WTC11 (cell line): ENCODE measurements at places on chromosomes 1 and 21. TPM values are rescaled to one million over a fixed set of nuclear protein-coding genes. Genes with fewer than 3 reads are reported as not detected.
A peak's percentile ranks its signal among the peaks of the same experiment; 100 is the strongest.

- H3K27ac ChIP-seq = no peak overlapping the region
- no peaks in the 10 kb centered on the region for H3K4me1 ChIP-seq
- peaks cover 13% of the 10 kb centered on the region for H3K27me3 ChIP-seq
- H3K4me3 ChIP-seq = no peak overlapping the region
Measured at GRCh38 chr1:245682638-245683628, 528.1 kb downstream of the KIF26B start.

- no peaks in the 10 kb centered on the region for H3K36me3 ChIP-seq
- H3K4me1 ChIP-seq = peaks cover 41% of the 10 kb centered on the region
- DNase-seq = no peak
- no peaks in the 10 kb centered on the region for H3K27me3 ChIP-seq
- no peak overlapping the region for H3K4me3 ChIP-seq
Measured at GRCh38 chr1:228811712-228812305, 76.5 kb downstream of the RHOU start.

DNA sequence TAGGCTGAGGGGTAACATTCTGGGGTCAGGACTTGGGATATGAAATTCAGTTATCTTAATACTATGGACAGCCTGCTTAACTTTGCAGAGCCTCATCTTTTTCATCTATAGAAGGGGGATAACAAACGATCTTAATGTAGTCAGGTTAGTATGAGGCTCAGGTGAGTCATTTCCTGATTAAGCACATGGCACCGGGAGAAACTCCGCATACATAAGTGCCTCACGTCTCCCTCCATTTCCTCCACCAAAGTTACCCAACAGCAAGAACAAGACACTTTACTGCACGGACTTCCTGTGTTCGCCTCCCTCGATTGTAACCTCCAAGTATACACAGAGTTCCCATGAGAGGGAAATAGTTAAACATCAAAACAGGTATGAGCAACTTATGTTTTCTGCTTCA lies 112.7 kb upstream of the COA6 start:
- peaks cover 5% of the 10 kb centered on the region; the same call in 1 of the 2 replicates for H3K36me3 ChIP-seq
- H3K4me3 ChIP-seq = no peak overlapping the region
- no peak overlapping the region for H3K27ac ChIP-seq
- H3K27me3 ChIP-seq = no peaks in the 10 kb centered on the region
- no peak for DNase-seq
- H3K4me1 ChIP-seq = peaks cover 12% of the 10 kb centered on the region

- DNase-seq = no peak
- H3K4me1 ChIP-seq = 0 out of 2 replicates have a peak, but pooled peaks cover 8% of the 10 kb centered on the region
- H3K36me3 ChIP-seq = no peaks in the 10 kb centered on the region; the same call in 1 of the 2 replicates
Measured at GRCh38 chr21:41222247-41223068, 54.5 kb downstream of the BACE2 start.

DNA sequence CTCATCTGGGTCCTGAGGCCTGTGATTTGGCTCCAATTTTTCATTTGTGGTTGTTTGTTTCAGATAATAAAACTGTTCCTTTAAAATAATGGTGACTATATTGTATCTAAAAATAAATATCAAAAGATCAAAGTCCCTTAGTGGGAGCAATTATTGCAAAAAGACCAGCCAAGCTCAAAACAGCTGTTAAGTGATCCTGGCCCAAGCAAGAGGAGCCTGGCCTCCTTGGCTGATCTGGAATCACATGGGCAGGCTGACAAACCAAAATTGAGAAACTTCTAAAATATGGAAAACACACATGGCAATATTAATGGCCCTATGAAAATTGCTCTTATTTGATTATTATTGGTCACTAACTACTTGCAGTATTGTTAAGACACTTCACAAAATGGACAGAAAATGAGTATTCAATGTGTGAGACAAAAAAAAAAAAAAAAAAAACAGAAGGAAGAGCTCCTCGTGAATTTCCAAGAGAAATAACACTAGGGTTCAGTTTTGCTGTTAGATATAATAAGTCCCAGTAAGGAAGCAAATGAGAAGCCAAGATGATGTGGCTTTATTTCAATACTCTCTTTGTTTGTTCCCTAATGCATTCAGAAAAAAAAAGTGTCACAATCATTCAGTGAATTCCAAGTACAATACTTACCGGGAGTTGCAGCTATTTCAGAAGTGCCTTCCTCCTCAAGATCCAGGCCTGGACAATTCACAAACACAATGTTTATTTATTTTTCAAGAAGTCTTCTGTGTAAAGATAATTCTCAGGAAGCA lies 105.1 kb downstream of the SEC16B start:
- H3K4me1 ChIP-seq = no peaks in the 10 kb centered on the region
- no peak for DNase-seq
- no peaks in the 10 kb centered on the region for H3K36me3 ChIP-seq
- H3K4me3 ChIP-seq = no peak overlapping the region
- H3K27me3 ChIP-seq = no peaks in the 10 kb centered on the region
- no peak overlapping the region for H3K27ac ChIP-seq

DNA sequence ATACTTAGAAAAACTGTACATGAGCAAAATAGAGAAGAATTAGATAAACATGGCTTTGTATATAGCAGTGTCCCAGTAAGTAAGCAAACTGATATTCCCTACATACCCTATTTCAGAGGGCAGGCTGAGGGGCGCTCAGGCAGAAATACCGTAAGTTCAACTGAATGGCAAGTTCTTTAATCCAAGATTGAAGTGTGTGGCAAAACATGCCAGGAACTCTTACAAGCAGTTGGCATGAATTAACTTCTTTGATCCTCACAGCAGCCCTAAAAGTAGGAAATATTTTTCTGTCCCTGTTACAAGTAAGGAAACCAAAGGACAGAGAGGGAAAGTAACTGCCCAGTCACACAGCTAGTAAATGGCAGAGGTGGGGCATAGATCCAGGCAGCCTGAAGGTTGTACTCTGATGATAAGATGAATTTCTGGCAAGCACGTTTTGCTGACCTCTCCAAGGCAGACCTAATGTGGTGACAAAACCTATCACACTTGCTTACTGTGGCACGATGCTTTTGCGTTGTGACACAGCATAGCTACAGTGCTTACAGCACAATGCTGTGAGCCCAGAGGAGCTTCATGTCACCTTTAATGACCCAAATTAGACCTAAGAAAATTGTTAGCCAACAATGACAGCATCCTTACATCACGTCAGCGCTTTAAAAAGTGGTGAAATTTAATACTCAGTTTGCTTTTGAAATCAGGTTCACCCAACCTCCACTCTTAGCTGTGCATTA lies 35.0 kb upstream of the THEM4 start:
- H3K27me3 ChIP-seq = no peaks in the 10 kb centered on the region; the same call in 1 of the 2 replicates
- no peak overlapping the region for H3K4me3 ChIP-seq
- H3K27ac ChIP-seq = no peak overlapping the region
- no peaks in the 10 kb centered on the region for H3K36me3 ChIP-seq
- DNase-seq = no peak
- H3K4me1 ChIP-seq = peaks cover 16% of the 10 kb centered on the region

GRCh38 chr1:61441723-61442262 lies 283.1 kb downstream of the TM2D1 start:
- peaks cover 35% of the 10 kb centered on the region for H3K4me1 ChIP-seq
- no peaks in the 10 kb centered on the region for H3K36me3 ChIP-seq
- no peak for DNase-seq
- no peaks in the 10 kb centered on the region for H3K27me3 ChIP-seq
- no peak overlapping the region for H3K27ac ChIP-seq
- H3K4me3 ChIP-seq = no peak overlapping the region

- H3K27ac ChIP-seq = peak overlapping the region; percentile 82; the same call in 1 of the 2 replicates
- DNase-seq = peak; percentile 83
- peaks cover 41% of the 10 kb centered on the region for H3K4me1 ChIP-seq
- peaks cover 26% of the 10 kb centered on the region for H3K27me3 ChIP-seq
- H3K4me3 ChIP-seq = peak overlapping the region; percentile 94
Measured at GRCh38 chr1:15152318-15153183, 996 bp upstream of the TMEM51 start.

GRCh38 chr1:228226141-228226874 lies 18.5 kb downstream of the OBSCN start:
- H3K4me1 ChIP-seq = no peaks in the 10 kb centered on the region
- no peak for DNase-seq
- peaks cover 81% of the 10 kb centered on the region for H3K36me3 ChIP-seq
- no peak overlapping the region for H3K27ac ChIP-seq
- H3K27me3 ChIP-seq = no peaks in the 10 kb centered on the region

DNA sequence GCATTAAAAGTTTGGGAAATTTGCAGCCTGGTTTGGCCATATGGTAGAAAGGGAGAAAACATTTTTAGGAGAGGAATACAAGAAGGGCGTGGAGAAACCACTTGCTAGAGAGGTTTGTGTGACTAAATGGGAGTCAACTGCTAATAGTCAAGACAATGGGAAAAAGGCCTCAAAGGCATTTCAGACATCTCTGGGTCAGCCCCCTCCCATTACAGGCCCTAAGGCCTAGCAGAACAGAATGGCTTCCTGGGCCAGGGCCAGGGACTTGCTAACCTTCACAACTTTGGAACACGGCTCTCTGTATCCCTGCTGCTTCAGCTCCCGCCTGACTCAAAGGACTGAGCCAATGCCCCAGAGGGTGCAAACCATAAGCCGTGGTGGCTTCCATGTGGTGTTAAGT lies 752.3 kb upstream of the ADAMTS5 start:
- no peak overlapping the region for H3K27ac ChIP-seq
- H3K4me3 ChIP-seq = no peak overlapping the region
- DNase-seq = no peak
- H3K36me3 ChIP-seq = peaks cover 16% of the 10 kb centered on the region
- peaks cover 5% of the 10 kb centered on the region; the same call in 1 of the 2 replicates for H3K4me1 ChIP-seq

GRCh38 chr1:21925334-21925940 lies 11.7 kb downstream of the HSPG2 start:
- H3K27ac ChIP-seq = 0 out of 2 replicates have a peak overlapping the region, but pooled peaks have one; percentile 49
- no peaks in the 10 kb centered on the region for H3K27me3 ChIP-seq
- peaks cover 9% of the 10 kb centered on the region for H3K36me3 ChIP-seq
- H3K4me1 ChIP-seq = peaks cover 45% of the 10 kb centered on the region
- H3K4me3 ChIP-seq = no peak overlapping the region

DNA sequence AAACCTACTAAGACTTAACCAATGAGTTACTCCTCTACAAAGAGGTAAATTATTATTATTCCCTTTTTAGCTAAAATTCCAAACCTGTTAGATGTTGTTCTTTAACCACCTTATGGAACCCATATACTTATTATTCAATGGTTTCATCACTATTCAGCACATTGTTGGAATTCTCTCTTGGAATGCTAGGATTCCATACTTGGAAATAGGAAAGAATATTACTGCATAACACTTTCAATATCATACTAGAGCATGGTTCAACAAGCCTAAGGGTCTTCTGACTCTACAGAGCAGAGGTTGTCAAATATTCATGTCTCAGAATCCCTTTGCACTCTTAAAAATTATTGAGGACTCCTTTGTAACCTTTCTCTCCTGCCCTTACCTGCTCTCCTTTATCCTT lies 69.4 kb downstream of the DEGS1 start:
- H3K4me1 ChIP-seq = peaks cover 17% of the 10 kb centered on the region
- peak overlapping the region; percentile 73 for H3K27ac ChIP-seq
- H3K36me3 ChIP-seq = peaks cover 23% of the 10 kb centered on the region
- H3K27me3 ChIP-seq = no peaks in the 10 kb centered on the region
- H3K4me3 ChIP-seq = no peak overlapping the region

DNA sequence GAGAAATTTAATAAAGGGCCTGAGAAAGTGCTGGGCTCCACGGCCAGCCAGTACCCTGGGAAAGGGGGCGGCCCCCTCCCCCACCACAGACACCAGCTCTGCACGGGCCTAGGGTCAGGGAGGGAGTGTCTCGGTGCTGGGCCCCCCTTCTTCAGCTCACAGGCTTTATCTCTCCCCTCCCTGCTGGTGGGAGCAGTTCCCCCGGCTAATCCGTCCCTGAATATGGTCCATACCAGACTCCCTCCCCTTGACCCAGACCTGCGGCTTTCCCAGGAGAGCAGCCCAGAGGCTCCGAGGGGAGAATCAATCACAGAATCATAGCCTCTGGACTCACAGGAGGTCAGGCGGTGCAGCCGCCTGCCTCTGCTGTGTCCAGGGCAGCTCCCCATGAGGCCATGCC lies 26.0 kb upstream of the RSPO1 start:
- no peak for DNase-seq
- H3K27me3 ChIP-seq = peaks cover 13% of the 10 kb centered on the region
- no peaks in the 10 kb centered on the region for H3K36me3 ChIP-seq
- no peak overlapping the region for H3K27ac ChIP-seq

- peaks cover 21% of the 10 kb centered on the region for H3K4me1 ChIP-seq
- no peaks in the 10 kb centered on the region for H3K27me3 ChIP-seq
- H3K4me3 ChIP-seq = no peak overlapping the region
- no peaks in the 10 kb centered on the region for H3K36me3 ChIP-seq
- DNase-seq = no peak
- H3K27ac ChIP-seq = no peak overlapping the region
Measured at GRCh38 chr1:240308096-240308495, 216.4 kb downstream of the FMN2 start.

DNA sequence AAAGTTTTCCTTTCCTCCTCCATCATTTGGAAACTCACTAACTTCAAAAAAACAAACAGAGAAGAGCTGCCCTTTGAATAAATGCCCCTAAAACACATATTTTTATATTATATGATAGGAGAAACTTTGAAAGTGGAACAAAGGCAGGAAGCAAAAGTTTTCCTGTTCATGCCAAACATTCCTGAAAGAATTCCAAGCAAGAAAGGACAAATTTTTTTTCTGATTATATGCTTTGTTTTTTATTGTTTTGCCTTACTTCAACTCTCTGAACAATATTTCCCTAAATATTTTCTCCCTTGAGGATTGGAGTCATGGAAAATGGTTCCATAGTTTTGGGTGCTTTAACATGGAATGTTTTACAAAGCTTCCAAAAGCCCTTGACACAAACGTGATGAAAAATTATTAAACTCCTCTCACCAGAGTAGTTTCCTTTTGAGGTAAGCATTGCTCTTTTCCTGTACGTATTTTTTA lies 638.5 kb upstream of the CAMK1G start:
- no peaks in the 10 kb centered on the region for H3K27me3 ChIP-seq
- H3K27ac ChIP-seq = no peak overlapping the region
- no peaks in the 10 kb centered on the region; the same call in 1 of the 2 replicates for H3K4me1 ChIP-seq
- H3K36me3 ChIP-seq = no peaks in the 10 kb centered on the region

- H3K4me1 ChIP-seq = peaks cover 13% of the 10 kb centered on the region
- no peak overlapping the region for H3K4me3 ChIP-seq
- peaks cover 1% of the 10 kb centered on the region; the same call in 1 of the 2 replicates for H3K27me3 ChIP-seq
- no peak overlapping the region for H3K27ac ChIP-seq
- no peaks in the 10 kb centered on the region for H3K36me3 ChIP-seq
- no peak for DNase-seq
Measured at GRCh38 chr1:222867316-222867715, 52.5 kb downstream of the DISP1 start.

- no peak for DNase-seq
- peaks cover 26% of the 10 kb centered on the region for H3K4me1 ChIP-seq
- no peak overlapping the region for H3K4me3 ChIP-seq
Measured at GRCh38 chr1:192973988-192974387, 85.2 kb downstream of the UCHL5 start.

GRCh38 chr1:48540587-48540986 lies 68.6 kb upstream of the SPATA6 start:
- no peak overlapping the region for H3K27ac ChIP-seq
- no peaks in the 10 kb centered on the region for H3K36me3 ChIP-seq
- no peak for DNase-seq

The PLA2G2C gene
- total RNA-seq = not detected in 3 replicates

The KLHDC7A gene
- total RNA-seq = 10.9 to 14.3 TPM (median 11.0 TPM) in 3 replicates

The HMCN1 gene
- 5.6 to 10.6 TPM (median 10.5 TPM) in 3 replicates for total RNA-seq

The PKNOX1 gene
- 21.2 to 25.2 TPM (median 23.0 TPM) in 3 replicates for total RNA-seq

The ASAP3 gene
- 64.5 to 71.2 TPM (median 70.3 TPM) in 3 replicates for total RNA-seq

The RAP1GAP gene
- total RNA-seq = 7.6 to 9.9 TPM (median 9.7 TPM) in 3 replicates

The RXRG gene
- total RNA-seq = not detected in 3 replicates

The EPHX1 gene
- 60.9 to 66.2 TPM (median 64.4 TPM) in 3 replicates for total RNA-seq

The HEYL gene
- total RNA-seq = 2.3 to 3.6 TPM (median 3.2 TPM) in 3 replicates

The MYOM3 gene
- total RNA-seq = 0.13 to 0.16 TPM (median 0.14 TPM) in 3 replicates

The LCE2A gene
- total RNA-seq = not detected in 3 replicates

The MIGA1 gene
- total RNA-seq = 6.0 to 6.3 TPM (median 6.2 TPM) in 3 replicates

The HSD11B1 gene
- total RNA-seq = 0.41 TPM in 1 of 3 replicates, not detected in the others

The TTC24 gene
- 0.09 to 0.20 TPM (median 0.11 TPM) in 3 replicates for total RNA-seq

The CR1L gene
- total RNA-seq = 12.5 to 16.5 TPM (median 13.7 TPM) in 3 replicates

The VANGL2 gene
- total RNA-seq = 68.0 to 69.7 TPM (median 68.6 TPM) in 3 replicates

The SERPINC1 gene
- total RNA-seq = 0.57 to 1.0 TPM (median 0.69 TPM) in 3 replicates
